ENCODE measurements at places on chromosomes 4 and X.

DNA sequence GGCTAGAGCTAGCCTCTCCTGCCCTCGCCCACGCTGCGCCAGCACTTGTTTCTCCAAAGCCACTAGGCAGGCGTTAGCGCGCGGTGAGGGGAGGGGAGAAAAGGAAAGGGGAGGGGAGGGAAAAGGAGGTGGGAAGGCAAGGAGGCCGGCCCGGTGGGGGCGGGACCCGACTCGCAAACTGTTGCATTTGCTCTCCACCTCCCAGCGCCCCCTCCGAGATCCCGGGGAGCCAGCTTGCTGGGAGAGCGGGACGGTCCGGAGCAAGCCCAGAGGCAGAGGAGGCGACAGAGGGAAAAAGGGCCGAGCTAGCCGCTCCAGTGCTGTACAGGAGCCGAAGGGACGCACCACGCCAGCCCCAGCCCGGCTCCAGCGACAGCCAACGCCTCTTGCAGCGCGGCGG is at the start of gene AR:
Gene AR, plus strand, starts transcription at position 204 of the 400 bp plus-strand sequence. CDS start 1,126 bp downstream, outside the sequence.
- no peak for DNase-seq

GRCh38 chrX:44507292-44507691 is 35.4 kb downstream of the FUNDC1 start:
- DNase-seq, result no peak

- no peak for DNase-seq
Observed at GRCh38 chr4:20194123-20195013, 57.3 kb upstream of the SLIT2 start.

GRCh38 chrX:1453395-1453783 is 680 bp upstream of the ASMTL start:
- peak; percentile 85 for DNase-seq

- peak; percentile 40 for DNase-seq
Observed at GRCh38 chr4:87848622-87849351, 16.0 kb downstream of the MEPE start.

- DNase-seq, result no peak
Observed at GRCh38 chr4:58453956-58454355, 1343.8 kb upstream of the IGFBP7 start.

- DNase-seq, result no peak
Observed at GRCh38 chr4:20297783-20298182, 46.1 kb downstream of the SLIT2 start.
